Activated CD4-positive, alpha-beta T cell treated with anti-CD3 and anti-CD28 coated beads for 36 hours (primary cell): ENCODE measurements at places on chromosomes 6 and 20. TPM values are rescaled to one million over a fixed set of nuclear protein-coding genes. Genes with fewer than 3 reads are reported as not detected.
A peak's percentile ranks its signal among the peaks of the same experiment; 100 is the strongest.

KIF6 gene
- total RNA-seq = 0.49 TPM

SIGLEC1 gene
- not detected for total RNA-seq

FAM210B gene
- total RNA-seq = 4.8 TPM

ZC2HC1B gene
- total RNA-seq = not detected

MATN4 gene
- 0.35 TPM for total RNA-seq

NHLRC1 gene
- 0.16 TPM for total RNA-seq

OR12D1 gene
- total RNA-seq = not detected

DNA sequence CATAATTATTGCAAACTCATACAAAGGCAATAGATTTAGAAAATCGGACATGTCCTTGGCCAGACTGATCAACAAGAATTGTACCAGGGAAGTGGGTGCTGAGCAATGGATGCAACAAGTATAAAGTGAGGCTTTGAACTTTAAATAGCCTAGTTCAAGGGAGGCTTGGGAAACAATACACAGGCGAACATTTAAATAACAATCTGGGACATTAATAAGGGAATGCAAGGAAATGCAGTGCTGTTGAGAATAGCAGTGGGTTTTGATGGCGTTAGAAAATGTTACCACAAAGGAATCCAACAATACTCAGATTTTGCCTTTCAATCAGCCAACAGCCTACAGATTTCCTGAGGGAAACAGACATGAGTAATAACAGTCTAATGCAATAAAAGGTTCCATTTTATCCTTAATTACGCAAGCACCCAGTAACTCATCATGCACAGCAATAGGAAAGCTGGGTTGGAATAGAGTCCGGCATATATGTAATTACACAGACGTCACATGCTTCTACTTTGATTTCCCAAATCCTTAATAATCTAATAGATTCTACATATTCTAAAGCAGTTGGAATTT, 134.6 kb downstream of the PHACTR1 start:
- no peak for DNase-seq
- no peaks in the 10 kb centered on the region for H3K36me3 ChIP-seq
- no peak overlapping the region for H3K27ac ChIP-seq
- H3K27me3 ChIP-seq = peaks cover 7% of the 10 kb centered on the region
- H3K4me1 ChIP-seq = no peaks in the 10 kb centered on the region
- H3K4me3 ChIP-seq = no peak overlapping the region

DNA sequence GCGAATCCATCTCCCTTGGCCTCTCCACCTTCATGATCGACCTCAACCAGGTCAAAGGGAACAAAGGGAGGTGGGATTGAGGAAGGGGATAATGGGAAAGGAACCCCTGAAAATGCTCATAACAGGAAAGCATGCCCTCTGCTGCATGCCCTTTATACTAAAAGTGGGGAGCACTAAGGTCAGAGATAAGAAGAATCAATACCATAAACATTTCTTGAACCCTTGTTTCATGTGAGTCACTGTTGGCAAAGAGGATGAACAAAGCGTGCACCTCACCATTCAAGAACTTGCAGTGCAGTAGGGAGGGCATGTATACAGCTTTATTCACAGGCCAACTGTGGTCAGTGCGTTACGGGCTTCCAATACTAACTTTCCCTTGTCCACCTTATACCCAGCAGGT, 1.7 kb upstream of the SAPCD1 start:
- no peak overlapping the region for H3K4me3 ChIP-seq
- H3K27me3 ChIP-seq = no peaks in the 10 kb centered on the region
- DNase-seq = no peak
- no peaks in the 10 kb centered on the region for H3K4me1 ChIP-seq
- no peak overlapping the region for H3K27ac ChIP-seq

- no peak overlapping the region for H3K4me3 ChIP-seq
- no peaks in the 10 kb centered on the region for H3K27me3 ChIP-seq
- peaks cover 16% of the 10 kb centered on the region for H3K4me1 ChIP-seq
- no peak for DNase-seq
Measured at GRCh38 chr20:5785146-5785545, 34.9 kb downstream of the SHLD1 start.

- H3K36me3 ChIP-seq = no peaks in the 10 kb centered on the region
- H3K4me3 ChIP-seq = no peak overlapping the region
- DNase-seq = no peak
- H3K4me1 ChIP-seq = no peaks in the 10 kb centered on the region
- no peaks in the 10 kb centered on the region for H3K27me3 ChIP-seq
Measured at GRCh38 chr6:125868678-125869395, 78.1 kb downstream of the NCOA7 start.

DNA sequence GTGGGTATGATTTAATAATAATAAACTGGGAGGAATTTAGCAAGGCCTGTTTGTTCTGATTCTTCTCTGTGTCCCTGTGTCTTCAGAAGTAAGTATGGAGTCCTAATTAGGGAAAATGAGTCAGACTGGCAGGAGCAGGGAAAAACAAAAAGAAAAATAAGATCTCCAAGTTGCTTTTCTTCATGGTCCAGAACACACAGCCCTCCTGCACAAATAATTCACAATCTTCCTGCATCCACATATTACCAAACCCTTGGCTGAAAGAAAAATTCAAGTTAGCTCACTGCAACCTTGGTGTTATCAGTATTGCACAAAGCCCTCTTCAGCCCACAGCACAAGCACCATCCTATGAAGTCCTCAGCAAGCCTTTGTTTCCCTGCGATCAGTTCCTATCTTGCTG, 142.0 kb upstream of the LAMA2 start:
- H3K4me3 ChIP-seq = no peak overlapping the region
- no peak for DNase-seq
- peaks cover 11% of the 10 kb centered on the region for H3K4me1 ChIP-seq
- no peak overlapping the region for H3K27ac ChIP-seq
- H3K36me3 ChIP-seq = no peaks in the 10 kb centered on the region

GRCh38 chr6:38302081-38302480, 337.6 kb downstream of the BTBD9 start:
- H3K27ac ChIP-seq = no peak overlapping the region
- DNase-seq = no peak
- peaks cover 4% of the 10 kb centered on the region for H3K36me3 ChIP-seq
- peaks cover 8% of the 10 kb centered on the region for H3K4me1 ChIP-seq

GRCh38 chr6:149458196-149458595, 26.6 kb downstream of the ZC3H12D start:
- H3K4me1 ChIP-seq = peaks cover 18% of the 10 kb centered on the region
- H3K36me3 ChIP-seq = peaks cover 61% of the 10 kb centered on the region
- no peak for DNase-seq
- H3K27me3 ChIP-seq = no peaks in the 10 kb centered on the region

GRCh38 chr6:136822046-136822375, 381 bp upstream of the PEX7 start:
- peaks cover 2% of the 10 kb centered on the region for H3K27me3 ChIP-seq
- H3K4me1 ChIP-seq = peaks cover 24% of the 10 kb centered on the region
- H3K27ac ChIP-seq = peak overlapping the region; percentile 91

GRCh38 chr6:6713657-6714056, 125.1 kb downstream of the LY86 start:
- DNase-seq = no peak
- H3K27me3 ChIP-seq = peaks cover 12% of the 10 kb centered on the region
- H3K4me1 ChIP-seq = peaks cover 29% of the 10 kb centered on the region
- no peaks in the 10 kb centered on the region for H3K36me3 ChIP-seq
- H3K4me3 ChIP-seq = no peak overlapping the region

DNA sequence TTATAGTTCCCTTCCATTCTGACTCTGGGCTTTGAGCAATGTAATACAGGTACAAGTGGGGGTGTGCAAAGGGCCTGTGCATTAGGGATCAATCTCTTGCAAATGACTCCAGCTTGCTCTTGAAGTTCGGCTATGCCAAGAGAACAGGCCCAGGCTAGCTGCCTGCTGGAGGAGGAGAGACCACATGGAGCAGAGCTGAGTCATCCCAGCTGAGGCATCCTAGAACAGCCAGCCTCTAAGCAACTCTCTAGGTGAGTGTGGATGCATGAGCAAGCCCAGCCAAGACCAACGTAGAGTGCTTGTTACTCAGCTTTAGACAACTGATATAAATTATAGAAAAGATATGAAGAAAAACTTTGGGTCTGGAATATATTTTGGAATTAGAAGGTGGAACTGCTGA, 47.6 kb upstream of the RBM24 start:
- no peak overlapping the region for H3K27ac ChIP-seq
- H3K36me3 ChIP-seq = no peaks in the 10 kb centered on the region
- DNase-seq = peak; percentile 4
- H3K27me3 ChIP-seq = peaks cover 7% of the 10 kb centered on the region
- no peaks in the 10 kb centered on the region for H3K4me1 ChIP-seq
- no peak overlapping the region for H3K4me3 ChIP-seq

- no peak overlapping the region for H3K27ac ChIP-seq
- H3K4me3 ChIP-seq = no peak overlapping the region
- DNase-seq = no peak
- H3K27me3 ChIP-seq = peaks cover 49% of the 10 kb centered on the region
- H3K4me1 ChIP-seq = peaks cover 11% of the 10 kb centered on the region
- no peaks in the 10 kb centered on the region for H3K36me3 ChIP-seq
Measured at GRCh38 chr20:4220756-4221155, 205.4 kb upstream of the RNF24 start.

DNA sequence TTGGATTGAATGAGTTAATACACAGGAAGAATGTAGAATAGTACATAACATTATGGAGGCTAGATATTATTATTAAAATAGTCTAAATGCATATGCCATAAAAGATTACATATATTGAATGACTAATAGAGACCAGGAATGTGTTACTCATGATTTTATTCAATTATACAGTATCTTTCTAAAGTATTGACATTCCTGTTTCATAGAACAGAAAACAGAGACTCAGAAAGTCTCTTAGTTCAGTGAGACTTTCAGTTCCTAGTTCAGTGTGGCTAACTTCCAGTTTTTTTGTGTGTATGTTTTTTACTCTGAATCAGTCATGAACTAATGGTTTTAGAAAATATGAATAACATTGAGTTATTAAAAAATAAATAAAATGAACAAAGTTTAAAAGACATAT, 34.6 kb upstream of the TMEM244 start:
- H3K4me1 ChIP-seq = peaks cover under 1% of the 10 kb centered on the region
- H3K4me3 ChIP-seq = no peak overlapping the region
- no peak overlapping the region for H3K27ac ChIP-seq
- H3K36me3 ChIP-seq = no peaks in the 10 kb centered on the region

DNA sequence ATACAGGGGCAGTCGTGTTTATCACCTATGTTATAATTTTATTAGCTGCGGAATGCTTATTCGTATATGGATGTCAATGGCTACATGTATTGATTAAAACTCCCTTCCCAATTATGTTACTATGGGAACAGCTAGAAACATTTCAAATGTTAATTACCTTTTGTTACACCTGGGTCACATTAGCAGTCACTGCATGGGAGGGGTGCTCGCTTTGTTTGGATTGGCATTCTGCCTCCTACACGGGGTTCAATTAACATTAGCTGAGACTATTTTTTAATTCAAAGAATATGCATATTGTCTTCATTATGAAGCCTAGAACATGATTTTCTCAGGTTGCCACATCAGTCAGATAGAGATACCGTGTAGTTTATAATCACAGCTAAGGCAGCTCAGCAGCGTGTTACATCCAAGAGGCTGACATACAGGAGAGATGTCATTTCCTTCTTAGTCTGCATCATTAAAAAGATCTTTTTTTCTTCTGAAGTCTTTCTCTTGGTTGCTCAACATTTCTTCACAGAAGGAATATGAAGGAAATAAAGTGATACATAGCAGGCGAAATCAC, 76.2 kb upstream of the RPS6KA2 start:
- H3K4me3 ChIP-seq = no peak overlapping the region
- no peaks in the 10 kb centered on the region for H3K36me3 ChIP-seq
- no peak for DNase-seq

GRCh38 chr6:103002282-103002681, 1608.8 kb downstream of the GRIK2 start:
- DNase-seq = peak; percentile 4
- H3K4me1 ChIP-seq = no peaks in the 10 kb centered on the region
- H3K4me3 ChIP-seq = no peak overlapping the region
- H3K36me3 ChIP-seq = no peaks in the 10 kb centered on the region
- H3K27ac ChIP-seq = no peak overlapping the region
- peaks cover 2% of the 10 kb centered on the region for H3K27me3 ChIP-seq

GRCh38 chr6:128097009-128097408, 196.2 kb upstream of the THEMIS start:
- DNase-seq = no peak
- no peak overlapping the region for H3K27ac ChIP-seq
- no peaks in the 10 kb centered on the region for H3K27me3 ChIP-seq
- no peaks in the 10 kb centered on the region for H3K36me3 ChIP-seq

DNA sequence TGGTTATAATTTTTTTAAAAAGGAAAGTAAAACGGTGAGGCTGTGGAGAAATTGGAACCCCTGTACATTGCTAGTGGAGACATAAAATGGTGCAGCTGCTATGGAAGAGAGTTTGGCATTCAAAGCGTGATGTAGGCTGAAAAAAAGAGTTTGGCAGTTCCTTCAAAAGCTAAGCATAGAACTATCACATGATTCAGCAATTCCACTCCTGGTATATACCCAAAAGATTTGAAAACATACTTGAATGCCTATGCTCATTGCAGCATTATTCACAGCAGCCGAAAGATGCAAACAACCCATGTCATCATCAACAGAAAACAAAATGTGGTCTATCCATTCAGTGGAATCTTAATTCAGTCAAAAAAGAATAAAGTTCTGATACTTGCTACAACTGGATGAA, 4.5 kb upstream of the SGK2 start:
- H3K27ac ChIP-seq = no peak overlapping the region
- H3K4me3 ChIP-seq = no peak overlapping the region
- H3K4me1 ChIP-seq = no peaks in the 10 kb centered on the region
- H3K27me3 ChIP-seq = no peaks in the 10 kb centered on the region

DNA sequence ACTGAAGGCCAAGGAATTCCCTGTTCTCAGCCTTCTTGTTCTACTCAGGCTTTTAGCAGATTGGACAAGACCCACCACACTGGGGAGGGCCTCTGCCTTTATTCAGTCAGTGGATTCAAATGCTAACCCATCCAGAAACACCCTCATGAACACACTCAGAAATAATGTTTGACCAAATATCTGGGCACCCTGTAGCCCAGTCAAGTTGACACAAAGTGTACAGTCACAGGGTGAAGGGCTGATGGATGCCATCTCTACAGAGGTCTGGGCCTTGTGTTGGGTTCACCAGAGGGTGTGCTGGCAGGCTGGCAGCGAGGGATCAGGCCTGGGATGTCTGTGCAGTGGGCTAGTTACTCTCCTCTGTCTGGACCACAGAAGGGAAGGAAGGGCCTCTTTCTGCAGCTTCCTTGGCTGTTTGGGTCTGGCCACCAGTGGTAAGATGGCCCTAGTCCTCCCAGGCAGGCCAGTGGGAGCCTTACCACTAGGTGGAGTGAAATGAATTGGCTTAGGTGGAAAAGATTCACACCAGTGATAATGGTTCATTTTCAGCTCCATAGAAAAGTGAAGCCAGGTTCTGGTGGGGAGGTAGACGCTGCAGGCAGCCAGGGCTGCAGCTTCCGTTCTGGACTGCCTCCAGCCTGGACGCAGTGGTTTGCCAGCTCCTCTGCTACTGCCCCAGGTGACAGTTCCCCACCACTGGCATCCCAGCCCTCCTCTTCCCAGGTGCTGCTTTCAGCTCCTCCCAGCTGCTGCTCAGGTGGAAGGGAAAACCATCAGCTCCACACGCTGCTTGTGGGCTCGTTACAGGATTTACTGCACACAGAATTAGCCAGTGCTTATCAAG, 9.2 kb downstream of the TUBB2A start:
- no peak for DNase-seq
- no peak overlapping the region for H3K27ac ChIP-seq
- H3K27me3 ChIP-seq = no peaks in the 10 kb centered on the region
- peaks cover 13% of the 10 kb centered on the region for H3K36me3 ChIP-seq

GRCh38 chr20:21219686-21220085, 83.4 kb upstream of the XRN2 start:
- no peaks in the 10 kb centered on the region for H3K4me1 ChIP-seq
- DNase-seq = no peak
- H3K27me3 ChIP-seq = no peaks in the 10 kb centered on the region
